ENCODE measurements at places on chromosomes 3 and 15.

GRCh38 chr3:53705024-53705745 is 141.0 kb downstream of the CHDH start:
- DNase-seq, result no peak

DNA sequence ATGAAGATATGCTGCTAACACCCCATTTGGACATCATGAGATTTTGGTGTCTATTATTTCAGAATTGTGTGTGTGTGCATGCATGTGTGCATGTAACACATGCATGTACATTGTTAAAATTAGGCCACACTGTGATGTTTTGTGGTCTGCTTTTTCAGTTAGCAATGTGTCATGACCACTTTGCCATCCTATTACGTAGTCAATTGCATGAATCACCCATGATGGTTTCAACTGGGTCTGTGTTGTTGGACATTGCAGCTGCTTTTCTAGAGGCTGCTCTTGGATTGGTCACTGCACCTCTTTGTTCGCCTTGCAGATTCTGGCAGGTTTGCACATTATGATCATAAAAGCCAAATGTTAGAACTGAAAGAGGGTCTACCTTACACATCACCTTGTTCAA is 101.0 kb upstream of the THBS1 start:
- no peak for DNase-seq

GRCh38 chr15:29904757-29905417 is 82.6 kb upstream of the TJP1 start:
- no peak for DNase-seq

- no peak for DNase-seq
Measured at GRCh38 chr3:192373032-192373431, 354.3 kb downstream of the FGF12 start.

GRCh38 chr3:5750874-5751640 is 563.5 kb downstream of the EDEM1 start:
- no peak for DNase-seq

GRCh38 chr15:74369084-74369745 is 1.8 kb upstream of the CYP11A1 start:
- no peak for DNase-seq

GRCh38 chr15:98853161-98853560 is 154.4 kb downstream of the PGPEP1L start:
- DNase-seq, result peak; percentile 59

- no peak for DNase-seq
Measured at GRCh38 chr3:108202834-108203233, 19.4 kb downstream of the IFT57 start.

GRCh38 chr3:69250014-69250413 is 127.6 kb upstream of the LMOD3 start:
- DNase-seq, result no peak

DNA sequence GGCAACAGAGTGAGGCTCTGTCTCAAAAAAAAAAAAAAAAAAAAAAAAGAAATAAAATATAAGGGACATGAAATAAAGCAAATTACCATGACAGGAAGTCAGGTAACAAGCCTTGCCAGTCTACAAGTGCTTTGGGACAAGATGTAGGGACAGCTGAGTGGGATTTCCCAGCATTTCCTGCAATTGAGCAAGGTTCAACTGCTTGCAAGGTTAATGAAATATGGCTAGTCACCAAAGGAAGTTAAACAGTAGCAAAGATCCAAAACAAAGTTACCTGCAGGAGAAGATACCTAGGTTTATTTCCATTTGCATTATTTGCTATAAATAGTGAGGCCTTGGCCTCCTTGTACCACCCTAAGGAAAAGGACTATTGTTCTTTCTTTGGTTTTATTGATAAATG is 22.3 kb upstream of the CNOT10 start:
- no peak for DNase-seq

DNA sequence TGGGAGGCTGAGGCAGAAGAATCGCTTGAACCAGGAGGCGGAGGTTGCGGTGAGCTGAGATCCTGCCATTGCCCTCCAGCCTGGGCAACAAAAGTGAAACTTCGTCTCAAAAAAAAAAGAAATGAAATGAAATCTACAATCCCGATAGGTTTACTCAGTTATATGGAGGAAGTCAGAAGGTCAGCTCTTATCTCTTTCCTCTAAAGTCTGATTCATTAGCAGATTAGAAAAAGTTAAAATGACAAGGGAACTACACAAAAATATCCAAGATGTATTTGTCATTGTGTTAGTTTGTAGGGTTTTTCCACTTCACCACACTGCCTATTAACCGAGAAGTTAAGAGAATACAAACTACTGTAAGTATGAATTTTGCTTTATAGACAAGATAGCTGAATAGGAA is 420.6 kb downstream of the SHQ1 start:
- DNase-seq, result no peak

- DNase-seq, result no peak
Measured at GRCh38 chr3:66104535-66104934, 65.8 kb upstream of the MAGI1 start.

GRCh38 chr3:167813169-167814123 is 77.9 kb downstream of the SERPINI1 start:
- no peak for DNase-seq

DNA sequence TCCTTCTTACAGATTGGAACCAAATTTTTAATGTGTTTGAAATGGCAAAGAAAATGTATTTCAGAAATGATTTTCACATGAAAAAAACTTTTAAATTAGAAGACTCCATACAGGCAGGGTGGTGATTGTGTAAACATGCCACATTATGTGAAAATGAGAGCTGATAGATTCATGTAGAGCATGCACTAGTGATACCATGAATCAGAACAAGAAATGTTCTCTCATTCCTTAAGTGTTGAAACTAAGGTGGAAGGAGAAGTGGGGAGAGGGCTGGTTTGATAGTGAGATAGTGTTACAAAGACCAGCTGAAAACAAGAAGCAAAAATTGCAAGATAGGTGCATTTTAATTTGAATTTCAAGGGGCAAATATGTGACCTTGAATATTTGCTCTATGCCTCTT is 100.3 kb downstream of the CCNL1 start:
- no peak for DNase-seq

- DNase-seq, result no peak
Measured at GRCh38 chr3:119145500-119146167, at the start of gene TEX55. TSS of gene TEX55 (plus strand) at chr3:119146165. CDS start at chr3:119146190, 25 bp downstream.

Measured in stimulated activated CD4-positive, alpha-beta T cell treated with anti-CD3 and anti-CD28 coated beads, Interleukin-1b, Interleukin-23, amount 100 ng/mL, for 24 hours (primary cell).